ENCODE measurements at places on chromosomes 3 and 15. TPM values are rescaled to one million over a fixed set of nuclear protein-coding genes. Genes with fewer than 3 reads are reported as not detected.

DNA sequence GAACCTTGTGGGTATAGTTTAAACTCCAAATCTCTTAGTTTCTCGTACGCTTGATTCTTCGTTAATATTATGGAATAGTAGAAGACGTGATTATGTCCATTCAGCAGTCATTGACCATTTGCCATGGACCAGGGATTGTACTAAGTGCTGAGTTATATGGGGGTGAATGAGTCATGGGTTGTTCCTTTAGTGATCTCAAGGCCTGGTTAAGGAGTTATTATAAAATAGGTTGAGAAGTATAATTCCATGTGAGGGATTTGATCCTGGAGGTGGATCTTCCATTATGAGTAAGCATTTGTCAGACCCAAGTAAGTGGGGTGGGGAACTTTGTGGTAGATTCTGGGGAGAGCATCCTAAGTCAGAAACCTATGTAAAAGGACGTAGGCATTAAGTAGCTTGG lies 15.4 kb downstream of the NR2C2 start:
- no peak for DNase-seq

DNA sequence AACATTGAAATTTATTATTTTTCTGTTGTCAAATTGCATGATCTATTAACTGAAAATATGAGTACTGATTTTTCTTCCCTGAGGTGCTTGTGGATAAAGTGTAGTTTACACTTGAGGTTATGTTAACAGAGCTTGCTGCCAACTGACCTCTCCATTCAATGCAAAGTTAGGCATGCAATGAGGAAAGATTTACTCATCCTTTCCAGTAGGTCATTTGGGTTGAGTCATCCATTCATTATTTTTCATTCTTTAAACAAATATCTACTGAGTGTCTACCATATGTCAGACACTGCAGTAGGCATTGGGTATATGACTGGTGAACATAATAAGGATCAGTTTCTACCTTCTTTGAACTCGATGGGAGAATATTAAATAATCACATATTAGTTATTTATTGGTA lies 604.1 kb downstream of the EDEM1 start:
- DNase-seq, result no peak

DNA sequence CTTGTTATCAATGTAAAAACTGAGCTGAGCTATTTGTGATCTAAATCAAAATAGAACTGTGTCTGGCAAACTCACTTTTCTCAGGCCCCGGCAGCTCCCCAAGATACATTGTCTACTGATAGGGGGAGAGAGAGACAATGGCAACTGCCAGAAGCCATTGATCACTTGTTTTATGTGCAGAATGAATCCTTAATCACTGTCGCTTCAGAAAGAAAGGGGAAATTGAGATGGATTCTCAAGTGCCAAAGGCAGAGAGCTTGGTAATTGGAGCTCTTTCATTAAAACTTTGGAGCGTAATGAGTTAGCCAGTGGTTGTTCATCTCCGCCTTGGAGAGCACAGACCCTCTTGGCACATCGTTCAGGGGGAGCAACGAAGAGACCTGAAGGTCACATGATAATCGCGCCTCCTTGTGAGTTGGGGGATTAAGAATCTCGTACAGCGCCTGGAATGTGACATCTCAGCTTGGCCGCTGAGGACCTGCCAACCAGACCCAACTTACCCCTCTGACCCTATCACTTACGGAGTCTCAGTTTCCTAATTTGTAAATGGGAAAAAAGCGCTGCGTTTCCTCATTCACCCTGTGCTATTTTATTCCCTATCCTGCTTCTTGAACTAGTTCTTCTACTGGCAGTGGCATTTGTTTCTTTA lies 252.8 kb downstream of the VPS13C start:
- DNase-seq, result no peak

GRCh38 chr3:71905426-71905825 lies 120.5 kb upstream of the PROK2 start:
- DNase-seq, result peak; percentile 15

DNA sequence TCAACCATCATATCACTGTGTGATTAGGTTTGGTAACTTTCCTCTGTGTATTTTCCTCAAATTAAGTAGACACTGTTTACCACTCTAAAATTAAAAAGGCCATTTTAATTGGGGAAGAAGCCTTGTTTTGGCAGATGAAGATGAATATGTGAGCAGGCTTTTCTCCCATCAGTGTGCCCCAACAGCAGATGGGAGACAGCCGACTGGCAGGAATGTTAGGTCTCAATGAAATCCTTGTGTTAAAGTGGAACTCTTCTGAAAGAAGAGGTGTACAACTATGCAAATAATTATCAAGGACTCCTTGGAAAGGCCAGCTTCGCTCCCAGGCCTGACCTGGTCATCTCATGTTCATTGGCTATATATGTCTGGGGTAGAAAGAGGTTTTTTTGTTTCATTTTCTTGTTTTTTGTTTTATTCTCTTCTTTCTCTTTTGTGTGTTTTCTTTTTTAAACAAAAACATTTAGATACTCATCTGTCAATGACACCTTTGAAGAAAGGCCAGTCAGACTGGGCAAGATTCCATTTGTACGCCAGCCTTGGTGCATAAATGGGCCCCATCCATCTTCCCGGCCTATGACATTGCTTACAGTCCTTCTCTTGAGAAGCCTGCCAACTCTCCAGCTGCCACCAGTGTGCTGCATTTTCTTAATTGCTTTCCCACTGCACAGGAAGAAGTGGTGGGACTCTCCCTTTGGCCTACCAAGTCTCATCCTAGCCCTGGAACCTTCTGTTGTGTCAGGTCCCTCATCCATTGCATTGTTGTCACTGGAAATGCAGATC lies 25.8 kb downstream of the LRTM1 start:
- no peak for DNase-seq

DNA sequence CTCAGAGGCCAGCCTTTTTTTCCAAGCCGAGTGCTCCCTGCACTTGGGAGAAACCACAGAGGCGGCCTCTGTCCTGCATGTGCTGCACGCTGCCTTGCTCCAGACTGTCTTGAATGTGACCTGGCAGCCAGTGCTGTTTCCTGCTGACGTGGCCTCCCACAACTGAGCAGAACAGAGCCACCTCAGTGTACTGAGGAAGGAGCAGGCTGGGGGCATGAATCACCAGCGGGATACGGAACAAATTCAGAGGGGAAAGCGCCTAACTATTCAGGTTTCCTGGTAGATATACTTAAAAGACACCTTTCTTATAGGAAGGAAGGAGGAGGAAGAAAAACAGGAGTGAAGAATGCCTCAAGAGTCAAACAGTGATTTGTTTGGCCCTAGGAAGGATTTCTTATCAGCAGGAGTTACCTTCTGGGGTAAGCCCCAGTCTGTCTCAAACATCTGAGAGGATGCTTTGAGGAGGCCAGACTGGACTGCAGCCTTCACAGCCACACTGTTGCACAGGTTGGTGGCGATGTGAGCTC lies 114.0 kb downstream of the FNDC3B start:
- DNase-seq, result peak; percentile 87

DNA sequence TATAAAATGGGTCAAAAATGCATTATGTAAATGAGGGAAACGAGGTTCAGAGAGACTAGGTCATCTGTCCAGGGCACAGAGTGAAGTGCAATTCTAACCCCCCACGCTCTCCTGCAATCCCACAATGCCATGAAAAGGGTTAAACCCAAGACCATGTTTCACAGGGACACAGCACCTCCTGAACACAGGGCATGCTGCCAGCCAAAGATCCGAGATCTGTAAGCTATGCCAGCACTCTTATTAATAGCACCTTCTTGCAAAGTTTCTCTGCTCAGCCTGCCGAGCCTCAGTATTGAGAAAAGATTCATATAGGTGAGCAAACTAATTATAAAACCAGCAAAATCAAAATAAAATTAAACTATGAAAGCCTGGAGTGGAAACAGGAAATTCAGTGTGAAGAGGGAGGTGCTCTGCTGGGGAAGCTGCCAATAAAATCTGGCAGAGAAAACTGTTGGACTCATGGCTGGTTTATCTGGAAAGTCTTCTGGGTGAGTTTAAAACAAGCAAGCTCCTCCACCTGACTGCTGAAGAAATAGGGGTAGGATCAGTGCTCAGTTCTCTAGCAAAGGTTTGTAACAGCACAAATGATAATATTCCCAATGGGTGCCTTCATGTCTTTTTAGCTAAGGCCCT lies 50.3 kb downstream of the LRIG1 start:
- peak; percentile 57 for DNase-seq

DNA sequence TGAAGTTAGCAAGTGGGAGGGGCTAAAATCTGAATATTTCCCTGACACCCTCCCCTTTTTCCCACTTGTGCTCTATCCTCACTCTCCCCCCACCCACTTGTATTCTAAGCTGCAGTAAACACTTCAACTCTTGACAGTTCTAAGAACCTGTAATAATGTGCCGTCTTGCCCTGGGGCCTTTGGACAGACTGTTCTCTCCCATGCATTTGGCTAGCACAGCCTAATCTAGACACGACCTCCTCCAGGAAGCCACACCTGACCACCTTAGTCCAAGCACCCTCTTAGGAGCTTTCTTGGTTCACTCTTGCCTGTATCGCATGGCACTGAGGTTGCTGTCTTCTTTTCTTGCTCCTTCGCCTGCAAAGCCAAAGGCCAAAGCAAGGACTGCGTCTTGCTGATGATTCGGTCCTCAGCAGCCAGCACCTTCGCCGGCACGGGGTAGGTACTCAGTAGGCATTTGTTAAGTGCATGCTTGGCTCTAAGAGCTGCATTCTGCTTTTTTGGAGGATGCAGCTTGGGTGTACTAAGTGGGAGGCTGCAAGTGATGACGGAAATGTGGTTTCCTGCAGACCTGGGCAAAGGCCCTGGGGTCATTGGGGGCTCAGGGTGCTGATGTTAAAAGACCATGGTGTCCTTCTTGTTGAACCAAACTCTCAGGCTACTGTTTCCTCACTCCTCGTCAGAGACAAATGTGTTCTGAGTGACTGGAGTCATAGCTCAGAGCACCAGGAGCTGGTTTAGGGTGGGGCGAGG lies 2.0 kb upstream of the ZNF710 start:
- no peak for DNase-seq

DNA sequence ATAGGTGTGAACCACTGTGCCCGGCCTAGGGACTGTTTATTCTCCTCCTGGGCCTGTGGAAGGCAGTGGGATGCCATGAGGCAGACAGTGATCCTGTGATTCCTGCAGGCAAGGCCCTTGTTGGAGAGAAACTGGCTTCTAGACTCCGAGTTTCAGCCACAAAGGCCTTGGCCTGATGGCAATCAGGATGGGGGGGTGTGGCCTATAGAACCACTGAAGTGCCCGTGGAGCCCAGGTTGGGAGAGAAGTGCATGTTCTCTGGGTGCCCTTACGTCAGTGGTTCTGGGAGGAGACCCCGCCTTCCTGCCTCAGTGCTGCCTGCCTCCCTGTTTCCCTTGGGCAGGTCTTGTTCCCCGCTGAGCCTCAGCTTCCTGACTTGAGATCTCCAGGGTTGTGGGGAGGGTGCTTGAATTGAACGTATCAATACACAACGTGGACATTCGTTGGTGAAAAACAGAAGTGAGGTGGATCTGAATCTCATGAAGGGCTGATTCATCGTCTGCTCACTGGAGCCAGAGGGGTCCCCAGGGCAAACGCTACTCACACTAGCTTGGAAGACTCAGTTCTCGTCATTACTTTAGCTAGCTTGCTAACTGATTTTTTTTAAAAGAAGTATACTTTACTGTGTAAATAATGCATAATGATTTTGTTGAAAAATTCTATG lies 31.8 kb downstream of the IRAK2 start:
- DNase-seq, result peak; percentile 33

GRCh38 chr3:161348796-161349400 lies 22.4 kb downstream of the SPTSSB start:
- no peak for DNase-seq

DNA sequence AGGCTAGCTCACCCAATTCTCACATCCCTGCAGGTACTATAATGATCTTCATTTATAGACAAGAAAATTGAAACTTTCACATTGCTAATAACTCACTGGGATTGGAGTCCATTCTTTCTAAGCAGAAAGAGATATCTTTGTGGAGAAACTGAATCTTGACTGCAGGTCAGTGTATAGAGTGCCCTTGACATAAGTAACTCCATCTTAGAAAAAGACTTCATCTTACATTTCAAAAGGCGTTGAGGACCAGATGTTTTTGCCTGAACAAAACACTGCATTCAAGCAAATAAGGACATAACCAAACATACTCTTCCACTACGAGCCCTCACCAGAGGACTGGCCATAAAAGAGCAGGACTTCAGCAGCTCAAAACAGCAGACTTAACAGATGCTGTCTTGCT lies 6.8 kb upstream of the CCR3 start:
- DNase-seq, result no peak

DNA sequence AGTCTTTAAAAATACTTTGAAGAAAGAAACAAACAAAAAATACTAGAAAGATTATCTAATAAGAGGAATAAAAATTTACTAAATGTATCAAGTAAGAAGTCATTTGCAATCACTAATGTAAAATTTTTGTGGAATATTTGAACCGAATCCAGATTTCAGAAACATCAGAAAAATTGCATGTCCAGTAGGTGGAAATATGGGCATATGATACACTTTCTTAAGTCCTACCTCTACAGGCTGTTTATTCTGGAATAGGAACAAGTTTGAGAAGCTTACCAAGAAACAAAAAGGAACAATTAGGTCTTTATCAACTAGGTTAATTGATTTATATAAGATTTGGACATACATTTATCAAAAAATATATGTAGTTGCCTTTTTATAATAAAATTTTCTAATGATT lies 292.9 kb upstream of the ROBO1 start:
- DNase-seq, result no peak

- no peak for DNase-seq
Observed at GRCh38 chr3:65729973-65730372, 308.7 kb downstream of the MAGI1 start.

Gene DGKG
- 1.00 TPM for total RNA-seq

Gene AQR
- 23.7 TPM for total RNA-seq
